ENCODE measurements at places on chromosomes 3 and 15.

- DNase-seq = no peak
Measured at GRCh38 chr3:133963657-133964396, 65.9 kb downstream of the SLCO2A1 start.

DNA sequence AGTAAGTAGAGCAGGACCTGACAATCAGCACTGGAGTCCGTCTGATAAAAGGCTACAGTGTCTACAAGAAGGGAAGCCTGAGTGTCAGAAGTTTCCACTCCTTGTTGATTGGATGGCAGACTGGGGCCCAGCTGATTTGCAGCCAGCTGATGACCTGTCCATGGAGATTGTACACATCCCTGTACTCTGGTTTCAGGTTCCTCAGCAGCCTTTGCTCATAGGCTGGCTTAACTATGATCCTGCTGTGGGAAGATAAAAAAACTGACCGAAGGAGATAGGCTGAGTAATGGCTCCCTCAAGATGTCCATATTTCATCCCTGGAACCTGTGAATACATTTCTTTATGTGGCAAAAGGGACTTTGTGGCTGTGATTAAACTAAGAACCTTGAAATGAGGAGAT, 11.7 kb upstream of the LACTB start:
- no peak for DNase-seq

DNA sequence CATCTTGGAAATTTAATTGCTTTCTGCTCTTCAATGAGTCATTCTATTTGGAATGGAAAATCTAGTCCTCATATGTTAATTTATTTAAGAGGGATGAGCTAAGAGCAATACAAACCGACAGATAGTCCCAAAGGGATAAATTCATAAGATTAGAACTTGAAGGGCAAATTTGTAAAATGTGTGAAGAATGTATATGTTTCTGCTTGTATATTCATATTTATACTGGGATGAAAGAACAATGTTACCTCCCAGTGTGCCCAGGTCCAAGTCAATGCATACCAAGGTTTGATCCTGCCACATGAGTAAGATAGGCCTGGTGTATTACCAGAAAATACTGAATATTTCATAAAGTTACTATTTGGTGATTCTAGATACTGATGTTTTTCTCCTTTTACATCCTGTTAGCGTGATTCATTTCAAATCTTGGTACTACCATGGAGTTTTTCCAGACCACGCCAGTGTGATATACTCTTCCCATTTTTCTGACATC, 255.6 kb upstream of the SEMA6D start:
- no peak for DNase-seq

GRCh38 chr15:78734451-78735064, 76.7 kb downstream of the ADAMTS7 start:
- no peak for DNase-seq

GRCh38 chr3:30644615-30645014, 38.2 kb downstream of the TGFBR2 start:
- peak; percentile 21 for DNase-seq

GRCh38 chr15:74259292-74259648, 23.1 kb downstream of the CCDC33 start:
- no peak for DNase-seq

DNA sequence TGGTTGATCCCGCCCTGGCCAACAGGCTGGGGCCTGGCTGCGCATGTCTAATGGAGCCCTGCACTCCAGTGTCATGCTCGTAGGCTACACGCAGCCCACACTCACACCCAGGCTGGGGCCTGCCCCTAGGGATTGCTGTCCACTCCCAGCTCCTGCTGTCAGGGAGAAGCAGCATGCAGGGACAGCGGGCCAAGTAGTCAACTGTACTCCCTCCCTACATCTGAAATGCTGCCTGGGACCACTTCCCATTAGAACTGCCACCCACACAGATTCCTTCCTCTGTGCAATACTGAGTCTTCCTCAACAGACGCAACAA, 16.1 kb downstream of the ALS2CL start:
- DNase-seq = no peak

- no peak for DNase-seq
Measured at GRCh38 chr3:53502737-53503136, 8.3 kb downstream of the CACNA1D start.

DNA sequence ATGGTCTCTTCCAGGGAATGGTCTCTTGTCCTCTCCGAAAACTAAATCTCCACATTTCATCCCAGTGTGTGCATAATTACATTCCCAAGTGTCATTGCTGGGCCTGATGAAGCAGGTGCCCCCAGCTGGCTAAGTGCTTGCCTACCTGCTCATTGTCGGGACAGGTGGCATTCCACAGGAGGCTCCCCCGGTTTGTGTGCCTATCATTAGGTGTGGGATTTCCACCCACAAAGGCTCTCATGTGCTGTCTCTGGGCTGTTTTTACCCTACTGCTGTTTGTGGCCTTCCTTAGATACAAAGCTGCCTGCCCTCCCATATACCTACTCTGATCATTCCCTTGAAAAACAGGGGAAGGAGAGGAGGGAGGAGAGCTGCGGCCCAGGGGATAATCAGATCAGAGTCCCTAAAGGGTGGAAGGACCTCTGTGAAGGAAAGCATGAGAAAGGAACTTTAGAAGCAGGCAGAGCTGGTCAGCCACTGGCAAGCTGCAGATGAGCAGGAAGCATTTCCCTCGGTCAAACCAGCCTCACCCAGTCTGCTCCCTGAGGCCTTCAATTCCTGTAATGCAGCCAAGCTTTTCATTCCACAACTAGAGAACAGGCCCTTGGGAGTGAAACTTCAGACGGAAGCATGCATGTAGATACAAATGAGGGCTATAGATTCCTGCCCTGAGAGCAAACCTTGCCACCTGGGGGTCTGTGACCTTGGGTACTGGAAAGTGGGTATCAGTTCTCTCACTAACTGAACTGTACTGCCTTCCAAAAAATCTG, 60.7 kb upstream of the HEG1 start:
- DNase-seq = no peak

DNA sequence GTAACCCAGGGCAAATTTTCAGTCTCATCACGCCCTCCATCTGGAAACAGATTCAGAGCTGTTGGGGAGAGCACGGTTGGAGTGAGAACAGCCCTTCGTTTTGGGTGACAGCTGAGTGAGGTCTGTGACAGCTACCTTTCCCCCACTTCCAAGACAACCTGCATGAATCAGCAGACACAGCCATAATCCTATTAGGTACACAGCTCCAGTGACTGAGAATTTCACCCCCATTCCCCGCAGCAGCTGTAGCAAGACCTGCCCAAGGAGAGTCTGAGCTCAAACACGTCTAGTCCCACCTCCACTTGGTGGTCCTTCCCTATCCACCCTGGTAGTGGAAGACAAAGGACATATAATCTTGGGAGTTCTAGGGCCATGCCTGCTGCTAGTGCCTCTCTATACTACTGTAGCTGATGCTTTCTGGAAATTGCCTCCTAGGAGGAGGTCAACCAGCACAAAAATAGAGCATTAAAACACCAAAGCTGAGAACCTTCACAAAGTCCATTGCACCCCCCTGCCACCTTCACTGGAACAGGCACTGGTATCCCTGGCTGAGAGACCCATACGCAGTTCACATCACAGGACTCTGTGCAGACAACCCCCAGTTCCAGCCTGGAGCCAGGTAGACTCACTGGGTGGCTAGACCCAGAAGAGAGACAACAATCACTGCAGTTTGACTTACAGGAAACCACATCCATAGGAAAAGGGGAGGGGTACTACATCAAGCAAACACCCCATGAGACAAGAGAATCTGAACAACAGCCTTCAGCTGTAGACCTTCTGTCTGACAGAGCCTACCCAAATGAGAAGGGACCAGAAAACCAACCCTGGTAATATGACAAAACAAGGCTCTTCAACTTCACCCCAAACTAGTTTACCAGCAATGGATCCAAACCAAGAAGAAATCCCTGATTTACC, 448.6 kb upstream of the CBLB start:
- no peak for DNase-seq

DNA sequence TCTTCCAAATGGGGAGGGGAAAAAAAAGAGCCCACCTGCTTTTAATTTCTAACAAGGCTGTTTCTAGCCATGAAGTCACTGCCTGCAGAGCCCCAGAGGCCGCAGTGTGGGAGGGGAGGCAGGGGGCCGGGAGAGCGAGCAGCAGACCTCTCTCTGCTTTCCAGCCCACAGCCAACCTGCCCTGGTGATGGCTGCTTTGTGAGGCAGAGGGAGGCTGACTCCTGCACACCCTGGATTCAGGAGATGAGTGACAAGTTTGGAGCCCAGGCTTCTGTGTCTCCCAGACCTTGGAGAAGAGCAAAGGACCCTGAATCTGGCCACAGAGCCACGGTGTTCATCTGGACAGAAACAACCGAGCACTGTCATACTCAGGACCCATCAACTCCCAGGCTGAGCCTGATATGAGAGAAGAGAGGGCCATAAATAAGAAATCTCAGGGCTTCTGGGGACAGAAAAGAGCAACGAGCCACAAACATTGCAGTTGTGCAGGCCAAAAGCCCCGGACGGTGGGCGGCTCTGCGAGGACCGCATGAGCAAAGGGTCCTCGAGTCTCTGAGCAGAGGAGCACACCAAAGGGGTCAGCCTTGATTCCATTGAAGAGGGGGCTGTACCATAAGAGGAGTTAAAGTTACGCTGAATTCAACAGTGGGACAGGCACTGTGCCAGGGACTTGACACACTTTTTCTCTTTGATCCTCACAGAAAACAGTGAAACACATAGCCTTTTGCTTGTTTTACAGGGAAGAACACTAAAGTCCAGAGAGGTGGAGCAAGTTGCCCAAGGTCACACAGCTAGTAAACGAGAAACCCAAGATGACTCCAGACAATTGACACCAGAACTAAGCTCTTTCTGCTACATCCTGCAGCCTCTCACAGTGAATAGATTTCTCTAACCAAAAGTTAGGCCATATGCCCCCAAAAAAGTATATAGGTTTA, 97.2 kb downstream of the SEMA5B start:
- DNase-seq = no peak

GRCh38 chr3:172530101-172530561, 6.9 kb upstream of the TNFSF10 start:
- no peak for DNase-seq

DNA sequence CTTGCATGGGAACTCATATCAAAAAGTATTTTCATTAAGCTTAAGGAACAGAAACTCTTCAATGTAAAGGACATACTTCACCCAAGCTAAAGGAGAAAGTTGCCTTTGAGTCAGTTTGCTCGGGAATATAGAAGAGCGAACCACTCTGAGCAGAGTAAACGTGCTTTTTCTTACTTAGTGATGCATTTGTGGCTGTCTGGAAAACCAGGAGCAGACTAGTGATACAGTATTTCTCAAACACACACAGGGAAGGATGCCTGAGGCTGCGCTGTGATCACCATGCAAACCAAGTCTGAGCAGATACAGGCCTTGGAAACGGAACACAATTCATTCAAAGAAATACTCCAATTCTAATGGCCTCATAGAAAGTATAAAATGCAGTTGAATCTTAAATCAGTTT, 121.0 kb upstream of the CDIN1 start:
- DNase-seq = no peak

- DNase-seq = no peak
Measured at GRCh38 chr15:89820666-89821611, 6.3 kb upstream of the ANPEP start.

DNA sequence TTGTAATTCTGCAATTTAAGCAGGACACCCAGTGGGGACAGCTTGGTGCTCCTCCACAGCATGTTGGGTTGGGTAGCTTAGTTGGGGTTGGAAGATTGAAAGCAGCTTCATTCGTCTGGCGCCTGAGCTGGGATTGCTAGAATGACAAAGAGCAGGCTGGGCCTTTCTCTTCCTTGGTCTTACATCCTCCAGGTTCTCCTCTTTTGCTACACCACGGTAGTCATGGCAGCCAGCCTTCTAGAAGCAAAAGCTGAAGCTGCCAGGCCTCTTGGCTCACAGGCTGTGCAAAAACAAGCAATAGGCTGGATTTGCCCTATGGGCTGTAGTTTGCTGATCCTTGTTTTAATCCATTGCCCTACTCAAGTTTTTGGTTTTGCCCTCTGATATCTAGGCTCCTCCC, 3.2 kb upstream of the ANXA2 start:
- no peak for DNase-seq

GRCh38 chr3:82281205-82281604, 519.8 kb upstream of the GBE1 start:
- DNase-seq = no peak

GRCh38 chr3:184306341-184306972, 7.4 kb downstream of the PSMD2 start:
- DNase-seq = no peak

DNA sequence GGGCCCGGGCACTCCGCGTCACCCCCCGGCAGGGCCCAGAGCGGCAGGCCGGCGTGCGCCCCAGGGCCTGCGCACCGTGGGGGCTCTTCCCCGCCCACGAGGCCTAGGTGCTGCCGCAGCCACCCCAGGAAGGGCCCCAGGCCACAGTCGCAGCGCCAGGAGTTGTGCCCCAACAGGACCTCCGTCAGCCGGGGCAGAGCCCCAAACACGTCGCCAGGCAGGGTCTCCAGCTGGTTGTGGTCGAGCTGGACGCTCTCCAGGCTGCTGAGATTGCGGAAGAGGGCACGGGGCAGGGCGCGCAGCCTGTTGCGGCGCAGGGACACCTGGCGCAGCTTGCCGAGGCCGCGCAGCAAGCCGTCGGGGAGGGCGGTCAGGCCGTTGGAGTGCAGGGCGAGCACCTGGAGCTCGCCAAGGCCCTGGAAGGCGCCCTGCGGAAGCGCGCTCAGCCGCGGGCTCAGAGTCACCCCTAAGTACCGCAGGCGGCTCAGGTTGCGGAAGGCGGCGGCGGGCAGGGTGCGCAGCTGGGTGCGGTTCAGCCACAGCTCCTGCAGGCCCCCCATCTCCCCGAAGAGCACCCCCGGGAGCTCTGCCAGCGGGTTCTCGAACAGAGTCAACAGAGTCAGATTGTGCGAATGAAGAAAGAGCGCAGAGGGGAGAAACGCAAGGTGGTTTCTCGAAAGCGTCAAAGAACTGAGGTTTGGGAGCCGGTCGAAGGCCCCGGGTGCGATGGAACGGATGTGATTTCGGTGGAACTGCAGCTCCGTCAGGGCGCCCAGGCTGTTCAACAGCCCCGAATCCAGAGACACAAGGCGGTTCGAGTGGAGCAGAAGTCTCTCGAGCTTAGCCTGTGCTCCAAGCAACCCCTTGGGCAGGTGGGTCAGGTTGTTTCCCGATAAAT, 2.0 kb downstream of the GP5 start:
- peak; percentile 64 for DNase-seq

DNA sequence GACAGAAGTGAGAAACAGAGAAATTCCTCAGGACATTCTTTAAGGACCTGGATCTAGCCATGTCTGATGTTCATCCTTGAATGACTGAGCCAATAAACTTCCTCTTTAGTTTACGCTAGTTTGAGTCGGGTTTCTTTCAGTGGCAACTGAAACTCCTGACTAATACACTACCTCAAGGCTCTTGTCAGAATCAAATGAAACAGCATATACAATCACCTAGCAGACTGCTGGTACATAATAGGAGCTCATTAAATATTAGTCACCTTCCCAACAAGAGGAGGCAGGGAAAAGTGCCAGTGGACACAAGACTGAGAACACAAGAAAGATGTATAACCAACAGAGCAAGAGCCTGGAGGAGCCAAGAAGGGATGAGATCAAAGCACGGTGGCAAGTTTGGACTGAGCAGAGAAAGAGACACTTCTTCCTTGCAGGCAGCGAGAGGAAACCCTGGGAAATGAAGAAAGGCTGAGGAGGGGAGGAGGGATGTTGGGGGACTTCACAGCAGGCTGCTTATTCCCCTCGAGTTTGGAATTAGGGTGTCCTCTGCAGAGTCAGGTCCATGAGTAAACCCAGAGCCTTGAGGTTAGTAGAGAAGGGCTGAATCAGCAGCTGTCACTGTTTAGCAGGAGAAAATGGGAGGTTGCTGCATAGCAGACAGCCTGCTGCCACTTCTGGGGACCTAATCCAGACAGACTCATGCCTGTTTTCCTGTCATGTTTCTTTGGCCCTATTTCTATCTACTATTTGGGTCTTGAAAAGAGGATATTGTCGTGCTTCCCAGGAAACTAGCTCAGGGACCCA, 73.3 kb downstream of the MRPL46 start:
- no peak for DNase-seq
